Activated naive CD4-positive, alpha-beta T cell (primary cell): ENCODE measurements at places on chromosomes 5 and 9.

GRCh38 chr5:104052558-104053352, 490.2 kb upstream of the NUDT12 start:
- no peak for DNase-seq

DNA sequence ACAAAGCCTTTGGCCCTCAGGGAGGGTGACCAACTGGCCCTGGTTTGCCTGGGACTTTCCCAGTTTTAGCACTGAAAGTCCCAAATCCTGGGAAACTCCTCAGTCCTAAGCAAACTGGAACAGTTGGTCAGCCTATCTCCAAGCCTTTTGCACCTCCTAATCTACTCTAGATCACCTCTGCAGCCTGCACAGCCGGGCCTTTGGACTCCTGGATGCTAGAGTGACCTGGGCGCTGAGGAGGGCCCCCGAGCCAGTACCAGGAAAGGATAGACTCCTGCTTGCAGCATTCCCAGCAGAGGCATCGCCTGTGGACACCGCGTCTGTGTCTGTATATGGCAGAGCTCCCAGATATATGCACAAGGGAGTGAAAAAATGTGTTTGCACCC, 15.1 kb downstream of the IRF1 start:
- no peak for DNase-seq

GRCh38 chr5:1131726-1132125, 19.9 kb upstream of the SLC12A7 start:
- no peak for DNase-seq

- no peak for DNase-seq
Measured at GRCh38 chr9:127176631-127177030, 54.2 kb upstream of the ANGPTL2 start.

GRCh38 chr9:28127101-28127500, 553.8 kb upstream of the C9orf72 start:
- DNase-seq = no peak

- no peak for DNase-seq
Measured at GRCh38 chr5:169095976-169096375, 205.0 kb downstream of the SLIT3 start.
